GM23338 (cell line): ENCODE measurements at places on chromosomes 5 and 9. TPM values are rescaled to one million over a fixed set of nuclear protein-coding genes. Genes with fewer than 3 reads are reported as not detected.
A peak's percentile ranks its signal among the peaks of the same experiment; 100 is the strongest.

The HDAC3 gene
- 74.6 and 90.0 TPM in 2 replicates for total RNA-seq

- no peak for DNase-seq
Observed at GRCh38 chr5:125381290-125381689, 634.9 kb upstream of the ZNF608 start.

GRCh38 chr5:72558383-72558782, 51.2 kb upstream of the ZNF366 start:
- DNase-seq: no peak

The LEAP2 gene
- 0.54 and 1.8 TPM in 2 replicates for total RNA-seq

DNA sequence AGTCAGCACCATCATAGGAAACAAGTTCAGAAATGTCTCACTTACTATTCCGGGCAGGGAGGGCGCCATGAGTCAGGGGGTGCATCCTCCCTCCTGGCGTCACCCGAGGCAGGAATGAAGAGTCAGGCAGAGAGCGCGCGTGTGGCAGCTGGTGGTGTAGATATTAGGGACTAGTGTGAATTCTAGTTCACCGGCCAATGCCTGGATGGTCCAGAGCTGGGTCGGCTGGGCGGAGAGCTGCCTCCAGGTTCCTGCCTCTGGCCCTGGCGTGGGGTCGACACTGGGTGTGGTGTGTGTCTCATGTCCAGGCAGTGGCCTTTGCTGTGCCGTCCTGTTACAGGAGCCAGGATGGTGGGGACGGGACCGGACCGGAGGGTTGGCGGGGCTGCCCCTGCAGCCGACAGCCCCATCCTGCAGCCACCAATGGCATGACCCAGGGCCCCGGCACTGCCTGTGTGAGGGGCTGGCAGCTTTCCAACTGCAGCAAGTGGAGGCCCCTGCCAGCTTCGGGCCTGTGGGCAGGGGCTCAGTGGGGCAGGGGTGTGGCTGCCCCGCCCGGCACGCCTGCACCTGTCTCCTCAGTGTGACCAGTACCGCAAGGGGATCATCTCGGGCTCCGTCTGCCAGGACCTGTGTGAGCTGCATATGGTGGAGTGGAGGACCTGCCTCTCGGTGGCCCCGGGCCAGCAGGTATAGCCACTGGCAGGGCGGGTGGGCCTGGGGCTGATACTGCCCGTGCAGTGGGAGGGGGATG, 9.1 kb downstream of the DIPK1B start:
- DNase-seq: no peak

- DNase-seq: no peak
Observed at GRCh38 chr9:114341152-114341830, 11.6 kb downstream of the ORM2 start.

DNA sequence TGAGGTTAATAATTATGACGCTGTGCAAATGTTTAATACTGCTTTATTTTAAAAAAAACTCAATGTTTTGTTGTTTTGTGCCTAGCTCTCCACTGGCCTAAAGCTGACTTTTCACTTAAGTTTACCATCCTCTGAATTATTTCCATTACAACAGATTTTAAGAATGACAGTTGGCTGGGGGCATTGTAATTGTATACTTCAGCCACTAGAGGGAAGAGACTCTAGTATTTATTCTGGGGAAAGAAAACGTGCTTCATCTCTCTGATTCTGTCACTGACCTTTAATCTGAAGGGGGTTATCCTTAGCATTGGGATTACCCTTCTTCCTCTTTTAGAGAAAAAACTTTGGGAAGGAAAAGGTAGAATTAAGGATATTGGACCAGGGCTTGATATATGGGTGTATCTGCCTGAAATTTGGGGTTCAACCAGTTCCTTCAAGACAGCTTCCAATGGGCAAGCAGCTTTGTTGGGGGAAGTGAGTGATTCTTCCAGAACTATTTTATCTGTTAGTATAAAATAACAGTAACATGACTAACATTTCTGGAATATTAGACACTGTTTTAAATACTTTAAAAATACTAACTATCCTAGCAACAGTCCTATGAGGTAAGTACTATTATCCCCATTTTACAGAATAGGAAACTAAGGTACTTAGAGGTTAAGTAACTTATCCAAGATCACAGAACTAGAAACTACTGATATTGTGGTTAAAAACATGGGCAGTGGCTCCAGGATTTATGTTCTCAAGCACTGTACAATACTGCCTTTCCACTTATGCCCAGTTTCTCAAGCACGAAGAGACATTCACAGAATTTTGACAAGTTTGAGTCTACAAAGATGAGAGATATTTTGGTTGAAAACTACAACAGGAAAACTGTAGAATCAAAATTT, 208.4 kb downstream of the CD180 start:
- peak; percentile 73 for DNase-seq

- DNase-seq: no peak
Observed at GRCh38 chr9:138024131-138024530, 146.5 kb downstream of the CACNA1B start.

DNA sequence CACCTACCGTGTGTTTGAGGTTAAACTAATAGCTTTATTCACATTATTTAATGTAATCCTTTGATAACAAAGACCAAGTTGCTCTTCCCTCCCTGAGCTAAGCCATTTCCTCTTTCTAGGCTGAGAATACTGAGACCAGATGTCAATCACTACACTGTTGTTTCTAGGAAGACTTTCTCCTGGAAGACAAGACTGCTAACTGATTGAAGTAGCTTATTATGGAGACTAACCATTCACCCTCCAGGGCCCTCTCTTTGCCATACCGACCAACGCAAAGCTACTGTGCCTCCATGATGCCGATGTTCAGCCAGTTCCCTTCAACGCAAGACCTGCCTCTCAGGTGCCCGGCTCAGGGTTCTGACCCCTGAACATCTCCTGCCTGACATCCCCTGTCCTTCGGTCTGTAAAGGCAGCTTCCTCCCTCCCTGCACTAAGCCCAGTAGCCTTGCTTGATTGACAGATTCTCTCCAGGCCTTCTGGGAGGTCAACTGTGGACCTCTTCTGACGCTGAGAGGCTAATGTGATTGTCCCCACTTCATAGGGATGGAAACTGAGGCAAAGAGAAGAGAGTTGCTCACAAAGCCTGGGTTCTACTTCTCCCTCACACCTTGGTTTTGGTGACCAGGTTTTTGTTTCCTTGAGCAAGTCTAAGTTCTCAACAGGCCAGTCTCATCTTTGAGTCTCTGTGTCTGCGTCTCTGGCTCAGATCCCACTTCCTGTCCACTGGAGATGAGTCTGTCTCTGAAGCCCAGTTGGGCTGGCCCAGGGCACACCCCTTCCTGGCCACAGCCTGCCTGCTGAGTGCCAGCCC, 259.7 kb upstream of the IRX2 start:
- no peak for DNase-seq

DNA sequence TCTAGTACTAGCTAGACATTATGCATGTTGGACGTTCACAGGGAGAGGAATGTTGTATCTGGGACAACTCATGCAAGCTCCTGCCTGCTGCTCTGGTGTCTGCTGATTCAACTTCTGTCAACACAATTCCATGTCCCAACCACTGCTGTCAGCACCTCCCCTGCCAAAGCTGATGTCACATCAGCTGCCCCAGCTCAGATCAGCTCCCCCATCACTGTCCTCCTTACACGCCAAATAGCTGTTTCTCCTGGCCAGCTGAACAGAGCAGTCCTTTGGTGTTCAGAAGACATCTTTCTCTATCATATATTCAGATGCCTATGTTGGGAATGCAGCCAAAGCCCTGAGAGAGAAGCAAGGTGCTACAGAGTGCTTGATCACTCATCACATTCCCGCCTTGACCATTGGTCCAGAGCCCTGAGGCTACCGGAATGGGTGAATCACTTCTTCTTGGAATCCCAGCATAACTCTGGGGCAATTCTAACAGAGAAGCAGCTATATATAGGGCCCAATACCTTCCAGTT, 223.3 kb downstream of the SEC61B start:
- no peak for DNase-seq

DNA sequence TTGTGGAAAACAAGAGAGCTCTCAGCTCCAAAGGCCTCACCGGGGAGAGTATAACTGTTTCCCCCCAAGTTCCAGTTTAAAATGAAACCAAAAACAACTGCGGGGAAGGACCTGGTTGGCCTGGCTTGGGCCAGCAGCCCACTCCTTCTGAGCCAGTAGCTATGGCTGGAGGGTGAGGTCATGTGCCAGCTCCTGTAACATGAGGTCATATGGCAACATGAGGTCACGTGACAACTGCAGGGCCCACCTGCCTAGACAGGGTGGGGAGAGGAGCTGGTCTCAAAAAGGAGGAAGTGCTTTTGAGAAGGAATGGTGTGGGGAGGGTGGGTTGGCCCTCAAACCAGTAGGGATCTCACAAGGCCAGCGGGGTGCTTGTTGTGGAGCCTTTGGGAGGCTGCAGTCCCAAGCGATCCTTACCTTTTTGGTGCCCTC, 29.3 kb upstream of the CRB2 start:
- peak; percentile 37 for DNase-seq

- no peak for DNase-seq
Observed at GRCh38 chr9:123039617-123040219, 6.3 kb downstream of the GPR21 start.

- no peak for DNase-seq
Observed at GRCh38 chr5:180173875-180174586, 35.0 kb downstream of the RASGEF1C start.

- no peak for DNase-seq
Observed at GRCh38 chr5:160466889-160467554, 45.4 kb downstream of the PTTG1 start.

DNA sequence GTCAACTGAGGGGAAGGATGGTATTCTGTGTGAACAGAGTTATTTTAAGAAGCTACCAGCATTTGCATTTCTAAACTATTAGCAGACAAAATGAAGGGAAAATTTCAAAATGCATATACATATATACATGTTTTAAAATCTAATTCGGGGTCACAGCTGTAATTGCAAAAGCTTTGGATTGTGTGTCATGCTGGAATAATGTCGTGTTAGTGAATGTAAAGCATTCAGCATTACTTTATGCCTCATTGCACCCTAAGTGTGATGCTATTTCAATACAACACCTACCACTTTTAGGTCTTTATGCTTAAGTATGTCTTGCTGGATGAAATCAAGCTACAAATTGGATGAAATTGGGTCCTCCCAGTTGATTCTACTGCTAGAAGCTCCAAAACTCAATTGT, 687.6 kb upstream of the MEF2C start:
- no peak for DNase-seq

DNA sequence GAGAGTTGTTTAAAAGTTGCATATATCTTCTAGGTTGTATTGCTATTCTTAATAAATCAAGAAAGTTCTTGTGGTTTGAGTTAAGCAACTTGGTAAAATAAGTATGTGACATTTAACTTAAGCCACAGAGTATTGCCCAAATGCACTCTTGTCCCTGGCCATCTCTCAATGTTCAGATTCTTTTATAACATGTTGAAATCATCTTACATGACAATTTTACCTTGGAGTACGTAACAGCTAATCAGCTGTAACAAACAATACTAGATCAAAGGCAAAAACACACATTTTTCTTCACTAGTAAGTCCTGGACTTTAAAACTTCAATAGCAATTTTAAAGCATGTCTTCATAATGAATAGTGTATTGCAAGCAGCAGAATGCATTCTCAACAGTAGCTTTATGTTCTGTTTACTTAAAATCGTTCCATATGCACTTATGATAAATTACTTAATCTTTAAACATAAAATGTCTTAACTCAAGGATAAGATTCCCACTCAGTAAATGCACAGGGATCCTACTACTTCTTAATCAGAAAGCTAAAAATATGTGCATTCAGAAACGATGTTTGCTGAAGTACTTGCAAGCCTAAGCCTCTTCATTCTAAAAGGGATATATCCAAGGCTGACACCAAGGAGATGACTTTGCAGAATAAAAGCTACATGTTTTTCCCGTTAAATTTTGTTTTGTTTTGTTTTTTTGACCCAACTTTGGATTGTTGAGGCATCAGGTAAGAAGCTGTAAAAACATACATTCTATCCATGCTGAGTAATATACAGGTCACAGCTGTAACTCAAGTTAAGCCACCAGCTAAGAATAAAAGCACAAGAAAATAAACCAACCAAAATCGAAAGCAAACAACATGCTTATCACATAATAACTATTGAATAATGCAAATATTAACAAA, 86.1 kb upstream of the NFIB start:
- no peak for DNase-seq
